ENCODE measurements at places on chromosomes 11 and 22.
A peak's percentile ranks its signal among the peaks of the same experiment; 100 is the strongest.

GRCh38 chr11:62689421-62690183 is at the start of gene LRRN4CL:
Gene LRRN4CL (minus strand): TSS chr11:62689530. CDS start chr11:62688508, 1,022 bp downstream.
- no peak for DNase-seq

DNA sequence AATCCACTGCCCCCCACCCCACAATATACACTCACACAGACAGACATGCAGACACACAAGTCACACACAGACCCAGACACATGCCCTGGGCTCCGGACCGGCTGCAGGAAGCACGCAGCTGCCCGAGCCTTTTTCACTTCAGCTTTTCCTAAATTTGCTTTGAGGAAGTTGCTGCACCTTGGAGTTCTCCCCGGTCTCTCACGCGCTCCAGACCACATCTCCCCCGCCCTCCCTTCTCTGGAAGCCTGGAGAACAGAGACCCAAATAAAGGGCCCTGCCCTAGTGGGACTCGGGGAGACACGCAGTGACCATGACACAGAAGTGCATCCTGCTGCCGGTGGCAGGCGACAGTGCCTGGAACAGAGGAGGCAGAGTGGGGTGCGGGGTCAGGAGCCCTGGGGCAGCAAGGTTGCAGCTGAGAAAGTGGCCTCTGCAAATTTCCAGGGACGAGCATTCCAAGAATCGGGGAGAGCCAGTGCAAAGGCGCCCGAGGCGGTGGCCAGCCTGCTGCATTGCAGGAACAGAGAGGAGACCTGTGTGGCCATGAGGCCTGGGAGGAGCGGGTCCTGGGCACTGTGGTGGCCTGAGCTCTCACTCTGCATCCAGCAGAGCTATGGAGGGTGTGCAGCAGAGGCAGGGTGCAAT is 19.1 kb downstream of the RPL3 start:
- DNase-seq = no peak

DNA sequence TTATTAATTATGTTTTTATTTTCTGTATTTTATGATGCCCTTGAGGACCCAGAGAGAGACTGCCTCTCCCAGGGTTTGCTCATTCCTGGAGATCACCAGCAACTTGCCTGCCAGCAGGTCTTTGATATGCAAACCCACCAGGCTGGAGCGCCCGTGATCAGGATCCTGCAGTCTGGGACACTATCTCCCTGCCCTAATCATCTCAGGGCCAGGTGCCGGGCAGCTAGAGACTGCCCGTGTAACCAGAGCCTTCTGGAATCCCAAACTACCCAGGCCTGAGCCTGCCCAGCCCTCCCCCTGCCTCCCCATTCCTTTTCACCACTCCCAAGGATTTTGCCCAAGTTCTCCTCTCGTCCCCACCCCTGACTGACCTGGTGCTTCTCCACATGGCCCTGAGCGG is 52.2 kb upstream of the B3GAT1 start:
- no peak for DNase-seq

GRCh38 chr11:44804449-44805437 is 78.0 kb downstream of the TSPAN18 start:
- peak; percentile 67 for DNase-seq

- DNase-seq = no peak
Measured at GRCh38 chr11:110251836-110252235, 44.6 kb downstream of the RDX start.

GRCh38 chr11:73087730-73088129 is 54.4 kb downstream of the FCHSD2 start:
- no peak for DNase-seq

- DNase-seq = peak; percentile 99
Measured at GRCh38 chr22:21938071-21938822, 14.4 kb downstream of the PPM1F start.

GRCh38 chr11:36091256-36091811 is 147.5 kb downstream of the LDLRAD3 start:
- DNase-seq = no peak

- DNase-seq = no peak
Measured at GRCh38 chr22:36339171-36340065, 48.3 kb downstream of the MYH9 start.

DNA sequence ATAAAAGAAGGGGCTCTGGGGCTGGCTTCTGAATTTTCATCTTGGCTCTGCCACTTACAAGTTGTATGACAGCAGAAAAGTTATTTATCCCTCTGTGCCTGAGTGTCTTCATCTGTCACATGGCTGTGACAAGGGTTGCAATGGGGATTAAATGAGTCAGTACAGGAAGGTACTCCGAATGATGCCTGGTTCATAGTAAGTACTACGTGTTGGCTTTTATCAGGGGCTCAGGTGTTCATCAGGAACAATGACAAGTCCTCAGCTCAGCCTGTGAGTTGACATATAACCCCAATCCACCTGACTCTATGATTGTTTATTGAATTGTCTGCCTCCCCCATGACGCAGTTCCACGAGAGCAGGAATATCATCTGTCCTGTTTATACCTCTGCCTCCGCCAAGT is 45.7 kb downstream of the PAMR1 start:
- no peak for DNase-seq

DNA sequence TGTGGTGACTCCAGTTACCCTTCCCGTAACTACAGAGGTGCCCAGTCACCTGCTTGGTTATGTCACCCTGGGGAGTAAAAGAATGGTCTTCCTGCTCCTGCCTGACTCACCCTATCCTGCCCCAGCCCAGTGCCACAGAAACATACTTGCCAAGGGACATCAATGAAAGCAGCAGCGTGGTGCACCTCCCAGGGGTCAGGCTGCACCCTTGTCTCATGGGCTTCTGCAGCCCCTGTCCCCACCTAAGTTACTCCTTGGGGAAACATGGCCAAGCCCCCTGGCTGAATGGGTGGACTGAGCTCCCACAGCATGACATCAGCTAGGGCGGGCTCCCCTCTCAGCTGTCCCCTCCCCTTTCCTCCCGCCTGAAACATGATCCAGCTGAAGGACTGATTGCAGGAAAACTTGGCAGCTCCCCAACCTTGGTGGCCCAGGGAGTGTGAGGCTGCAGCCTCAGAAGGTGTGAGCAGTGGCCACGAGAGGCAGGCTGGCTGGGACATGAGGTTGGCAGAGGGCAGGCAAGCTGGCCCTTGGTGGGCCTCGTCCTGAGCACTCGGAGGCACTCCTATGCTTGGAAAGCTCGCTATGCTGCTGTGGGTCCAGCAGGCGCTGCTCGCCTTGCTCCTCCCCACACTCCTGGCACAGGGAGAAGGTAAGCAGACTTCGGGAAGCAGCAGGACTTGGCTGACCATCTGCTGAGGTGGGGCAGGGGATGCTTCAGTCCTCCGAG is at the start of gene HTR3A:
TSS of gene HTR3A (plus strand) at position 368 of the 730 bp plus-strand sequence. CDS start at position 586, 218 bp downstream.
- no peak for DNase-seq

GRCh38 chr11:69972351-69972802 is 105.7 kb upstream of the ANO1 start:
- no peak for DNase-seq

- no peak for DNase-seq
Measured at GRCh38 chr11:33931067-33931466, 39.2 kb upstream of the LMO2 start.

DNA sequence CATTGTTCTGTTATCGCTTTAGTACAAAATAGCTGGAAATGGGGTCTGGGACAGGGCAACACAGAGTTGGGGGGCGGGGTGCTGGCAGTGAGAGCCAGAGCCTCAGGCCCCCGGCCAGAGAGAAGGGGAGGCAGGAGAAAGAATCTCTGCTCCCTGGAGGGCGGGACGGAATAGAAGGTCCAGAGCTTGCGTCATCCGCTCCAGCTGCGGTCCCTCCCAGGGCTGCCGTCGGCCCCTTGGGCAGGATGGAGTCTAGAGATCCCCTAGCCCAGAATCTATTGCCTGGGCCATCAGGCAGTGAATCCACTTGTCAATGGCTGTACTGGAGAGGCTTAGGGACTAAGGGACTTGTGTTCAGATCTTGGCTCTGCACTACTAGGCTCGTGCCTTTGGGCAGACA is 5.0 kb downstream of the TP53I11 start:
- peak; percentile 82 for DNase-seq

DNA sequence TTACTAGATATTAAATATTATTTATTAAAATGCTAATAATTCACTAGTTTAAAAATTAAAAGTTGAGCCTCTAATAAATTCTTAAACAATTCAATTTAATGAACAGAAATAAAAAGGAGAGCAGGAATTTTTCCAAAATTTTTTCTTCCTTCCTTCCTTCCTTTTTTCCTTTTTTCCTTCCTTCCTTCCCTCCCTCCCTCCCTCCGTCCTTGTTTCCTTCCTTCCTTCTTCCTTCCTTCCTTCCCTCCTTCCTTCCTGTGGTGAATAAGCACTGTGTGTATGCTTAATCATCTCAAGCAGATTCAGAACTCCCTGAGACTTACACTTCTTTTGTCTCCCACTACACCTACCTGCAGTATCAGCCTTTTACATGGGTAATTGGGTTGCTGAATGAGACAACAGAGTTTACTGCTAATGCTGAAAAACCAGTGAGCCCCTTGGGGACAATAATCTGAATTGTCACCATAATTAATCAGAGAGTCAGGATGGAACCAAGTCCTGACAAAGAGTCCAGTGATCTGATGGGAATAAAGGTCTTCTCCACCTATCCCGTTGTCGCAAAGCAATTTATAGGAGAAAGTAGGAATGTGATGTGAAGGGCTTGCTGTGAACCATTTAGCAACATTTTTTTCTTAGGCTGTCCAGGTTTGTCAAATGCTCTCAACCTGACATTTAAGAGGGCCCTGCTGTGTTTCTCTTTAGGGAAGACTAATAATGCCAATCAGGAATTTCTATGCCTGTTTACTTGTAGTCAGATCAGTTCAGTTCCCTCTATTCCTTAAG is 58.1 kb upstream of the CEP295 start:
- DNase-seq = no peak

DNA sequence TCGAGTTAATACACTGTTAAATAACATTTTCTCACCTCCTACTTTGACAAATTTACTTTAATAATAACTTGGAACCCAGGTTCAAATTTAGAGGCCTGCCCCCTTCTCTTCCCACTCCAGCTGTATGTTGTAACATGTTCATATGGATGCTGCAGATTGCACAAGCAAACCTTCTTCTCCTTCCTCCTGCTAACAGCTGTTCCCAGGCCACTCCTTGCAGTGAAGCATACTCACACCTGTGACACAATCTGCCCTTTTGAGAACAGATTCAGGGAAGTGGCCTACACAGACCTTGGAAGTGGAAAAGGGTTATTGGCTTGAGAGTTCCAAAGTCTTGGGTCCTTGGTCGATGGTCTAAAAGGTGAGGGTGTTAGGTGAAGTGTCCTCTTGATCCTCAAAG is 131.9 kb downstream of the TEAD1 start:
- DNase-seq = no peak

GRCh38 chr11:124069429-124070401 is 28.6 kb upstream of the OR10G7 start:
- peak; percentile 87 for DNase-seq

DNA sequence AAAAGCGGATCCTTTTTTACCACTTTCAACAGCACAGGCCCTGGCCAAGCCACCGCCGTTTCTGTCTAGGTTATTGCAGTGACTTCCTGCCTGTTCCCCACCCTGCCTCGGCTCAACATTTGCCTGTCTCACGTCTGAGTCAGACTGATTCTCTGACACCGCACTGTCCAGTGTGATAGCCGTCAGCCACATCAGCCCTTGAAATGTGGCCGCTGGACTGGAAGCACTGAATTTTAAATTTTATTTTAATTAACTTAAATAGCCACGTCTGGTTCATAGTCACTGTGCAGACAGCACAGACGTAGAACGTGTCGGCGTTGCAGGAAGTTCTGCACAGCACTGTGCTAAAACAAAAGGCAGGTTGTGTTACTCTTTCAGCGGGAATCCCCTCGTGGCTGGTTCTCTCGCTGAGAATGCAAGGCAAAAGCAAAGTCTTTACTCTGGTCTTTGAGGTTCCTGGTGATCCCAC is 56.3 kb upstream of the ADSL start:
- DNase-seq = peak; percentile 86

DNA sequence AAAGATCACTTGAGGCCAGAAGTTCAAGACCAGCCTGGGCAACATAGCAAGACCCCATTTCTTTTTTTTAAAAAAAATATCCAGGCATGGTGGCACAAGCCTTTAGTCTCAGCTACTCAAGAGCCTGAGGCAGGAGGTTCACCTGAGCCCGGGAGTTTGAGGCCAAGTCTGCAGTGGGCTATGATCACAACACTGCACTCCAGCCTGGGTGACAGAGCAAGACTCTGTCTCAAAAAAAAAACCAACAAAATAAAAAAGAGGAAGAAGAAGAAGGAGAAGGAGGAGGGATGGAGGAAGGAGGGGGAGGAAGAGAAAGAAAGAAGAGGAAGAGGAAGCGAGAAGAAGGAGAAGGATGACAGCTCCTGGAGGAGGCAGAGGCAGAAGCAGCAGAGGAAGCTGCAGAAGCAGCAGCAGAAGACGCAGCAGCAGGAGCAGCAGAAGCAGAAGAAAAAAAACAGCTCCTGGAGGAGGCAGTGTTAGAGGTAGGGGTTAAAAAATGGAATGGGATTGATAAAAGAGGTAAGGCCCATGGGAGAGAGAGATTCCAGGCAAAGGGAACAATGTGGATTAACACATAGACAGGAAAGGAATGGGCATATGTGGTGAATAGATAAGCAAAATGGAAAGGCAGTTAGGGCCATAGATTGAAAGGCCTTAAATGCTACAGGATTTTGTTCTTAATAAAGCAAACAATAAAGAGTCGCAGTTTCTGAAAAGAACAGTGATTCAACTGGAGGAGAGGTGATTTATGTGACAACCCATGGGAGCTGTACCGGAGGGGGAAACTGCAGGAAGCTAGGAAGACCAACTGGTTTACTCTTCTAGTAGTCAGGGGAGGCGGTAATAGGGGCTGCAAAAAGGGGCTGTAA is 10.9 kb downstream of the PRCP start:
- no peak for DNase-seq

DNA sequence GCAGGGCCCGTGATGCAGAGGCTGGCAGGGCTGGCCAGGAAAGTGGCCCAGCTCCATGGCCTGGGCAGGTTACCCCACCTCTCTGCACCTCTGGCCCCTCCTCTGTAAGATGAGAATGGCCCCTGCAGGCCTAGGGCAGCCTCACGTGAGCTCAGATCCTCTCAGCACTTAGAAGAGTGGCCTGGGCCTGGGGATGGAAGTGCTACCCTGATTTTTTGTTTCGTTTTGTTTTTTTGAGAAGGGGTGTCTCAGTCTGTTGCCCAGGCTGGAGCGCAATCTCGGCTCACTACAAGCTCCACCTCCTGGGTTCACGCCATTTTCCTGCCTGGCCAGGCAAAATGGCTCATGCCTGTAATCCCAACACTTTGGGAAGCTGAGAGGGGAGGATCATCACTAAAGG is 982 bp downstream of the APOBEC3H start:
- DNase-seq = no peak

- no peak for DNase-seq
Measured at GRCh38 chr11:45704133-45704532, 38.7 kb upstream of the CHST1 start.
